ENCODE measurements at places on chromosomes 4 and X.
A peak's percentile ranks its signal among the peaks of the same experiment; 100 is the strongest.

- no peak for DNase-seq
Measured at GRCh38 chr4:25694466-25694865, 38.8 kb downstream of the SLC34A2 start.

DNA sequence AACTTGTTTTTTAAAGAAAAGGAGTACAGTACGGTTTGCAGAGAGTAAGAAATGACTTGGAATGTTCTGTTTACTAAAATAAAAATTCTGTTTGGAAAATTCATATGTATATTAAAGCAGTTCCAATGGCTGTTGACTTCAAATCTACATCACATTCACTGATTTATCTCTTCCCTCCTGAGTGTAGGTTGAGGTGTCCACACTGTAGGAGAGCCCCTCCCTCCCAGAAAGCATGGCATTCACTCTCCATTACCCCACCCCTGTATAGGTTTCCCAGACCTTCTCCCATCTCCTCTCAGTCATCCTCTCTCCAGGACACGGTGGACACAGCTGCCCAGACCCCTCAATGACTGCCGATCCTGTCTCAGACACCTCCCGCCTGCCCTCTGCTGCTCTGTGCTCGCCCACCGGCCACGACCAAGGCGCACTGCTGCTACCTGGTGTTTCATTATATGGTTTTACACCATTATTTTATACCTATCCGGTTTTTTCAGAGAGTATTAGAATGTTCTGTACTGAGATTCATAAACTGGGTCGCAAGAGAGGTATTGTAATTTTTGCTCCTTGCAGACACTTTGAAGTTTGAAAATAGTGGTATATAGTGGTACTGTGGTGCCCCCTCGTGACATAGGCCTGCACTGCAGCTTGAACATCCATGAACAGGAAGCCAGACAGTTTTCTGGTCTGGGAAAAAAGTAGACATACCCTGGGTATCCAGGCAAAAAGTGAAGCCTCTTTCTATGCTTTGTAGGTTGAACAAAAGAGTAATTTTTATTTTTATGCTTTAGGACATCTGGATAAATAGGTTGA is 38.8 kb upstream of the BEX4 start:
- peak; percentile 76 for DNase-seq

GRCh38 chr4:108107729-108108382 is 60.9 kb downstream of the LEF1 start:
- no peak for DNase-seq

DNA sequence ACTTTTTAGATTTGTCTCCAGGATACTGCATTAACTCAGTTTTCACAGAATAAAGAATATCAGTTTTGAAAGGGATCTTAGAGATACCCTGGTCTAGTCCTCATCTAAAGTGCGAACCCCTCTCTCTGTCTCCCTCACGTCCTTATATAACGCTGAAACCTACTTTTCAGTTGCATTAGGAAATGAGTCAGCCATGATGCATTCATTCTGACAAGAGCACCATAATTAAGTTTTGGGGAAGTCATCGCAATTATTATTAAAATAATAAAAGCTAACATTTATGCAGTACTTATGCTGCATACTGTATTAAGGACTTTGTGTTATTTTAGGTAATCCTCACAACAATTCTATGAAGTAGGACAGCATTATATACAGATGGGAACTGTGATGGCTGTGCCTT is 116.1 kb downstream of the REELD1 start:
- DNase-seq: no peak

GRCh38 chr4:155017426-155017825 is 191.0 kb upstream of the NPY2R start:
- no peak for DNase-seq

DNA sequence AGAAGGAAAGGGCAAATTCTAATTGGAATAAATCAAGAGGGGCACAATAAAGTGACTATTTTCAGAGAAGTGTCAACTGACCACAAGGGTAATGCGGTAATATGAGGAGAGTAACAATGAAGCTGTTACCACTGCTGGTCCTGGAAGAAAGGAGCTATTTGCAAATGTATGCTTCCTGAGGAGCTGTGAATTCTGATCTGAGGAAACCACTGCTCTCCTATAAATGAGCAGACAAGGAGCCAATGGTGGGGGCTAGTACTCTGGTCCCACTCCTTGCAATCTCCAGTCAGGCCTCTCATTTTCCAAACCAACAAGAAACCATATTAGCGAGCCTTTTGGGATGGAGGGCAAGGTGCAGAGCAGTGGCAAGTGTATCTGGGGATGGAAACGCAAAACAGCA is 770.2 kb downstream of the FSTL5 start:
- DNase-seq: no peak

DNA sequence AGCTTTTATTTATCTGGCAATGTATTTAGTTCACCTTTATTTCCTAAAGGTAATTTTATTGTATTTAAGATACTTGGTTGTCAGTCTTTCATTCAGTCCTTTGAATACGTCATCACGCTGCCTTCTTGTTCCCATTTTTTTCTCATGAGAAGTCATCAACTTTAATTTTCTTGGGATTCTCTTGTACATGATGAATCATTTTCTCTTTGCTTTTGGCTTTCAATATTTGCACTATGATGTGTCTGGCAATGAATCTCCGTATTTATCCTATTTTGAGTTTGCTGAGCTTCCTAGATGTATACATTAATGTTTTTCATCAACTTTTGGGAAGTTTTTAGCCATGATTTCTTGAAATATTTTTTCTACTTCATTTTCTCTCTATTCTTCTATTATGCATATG is 28.4 kb downstream of the CLDN2 start:
- no peak for DNase-seq

DNA sequence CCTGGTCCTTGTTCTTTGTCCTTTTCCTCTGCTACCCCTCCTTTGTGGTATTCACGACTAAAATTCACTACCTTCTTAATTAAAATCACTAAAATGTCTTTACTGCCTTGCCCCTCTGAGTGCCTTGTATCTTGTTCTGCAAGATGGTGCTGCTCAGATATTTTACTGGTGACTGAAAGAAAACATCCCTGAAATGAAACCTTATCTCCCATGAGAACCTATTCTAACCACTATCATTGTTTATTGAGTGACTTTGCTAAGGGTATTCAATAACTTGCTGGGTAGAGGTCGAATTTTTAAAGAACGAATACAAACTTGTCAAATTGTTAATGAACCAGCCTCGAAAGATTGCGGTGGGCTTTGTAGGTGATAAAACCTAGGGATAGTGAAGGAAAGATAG is 52.8 kb downstream of the SPRY1 start:
- DNase-seq: no peak

- no peak for DNase-seq
Measured at GRCh38 chr4:67899096-67899495, 15.3 kb upstream of the TMPRSS11D start.

DNA sequence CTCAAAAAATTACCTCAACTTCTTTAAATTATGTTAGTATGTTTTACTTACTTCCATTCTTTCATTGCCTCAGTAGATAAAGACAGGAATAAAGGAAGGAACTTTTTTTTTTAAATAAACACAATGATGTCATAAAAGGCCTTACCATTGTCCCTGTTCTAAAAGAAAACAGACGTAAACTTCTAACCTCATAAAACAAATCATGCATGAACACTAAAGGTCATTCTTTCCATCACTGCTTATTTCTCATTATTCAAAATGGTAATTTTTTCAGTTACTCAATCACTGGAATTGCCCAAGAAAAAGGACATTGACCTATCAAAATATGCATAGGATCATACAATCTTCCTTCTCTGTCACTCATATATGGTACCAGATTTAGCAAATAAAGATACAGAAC is 32.2 kb upstream of the ARMCX2 start:
- no peak for DNase-seq

DNA sequence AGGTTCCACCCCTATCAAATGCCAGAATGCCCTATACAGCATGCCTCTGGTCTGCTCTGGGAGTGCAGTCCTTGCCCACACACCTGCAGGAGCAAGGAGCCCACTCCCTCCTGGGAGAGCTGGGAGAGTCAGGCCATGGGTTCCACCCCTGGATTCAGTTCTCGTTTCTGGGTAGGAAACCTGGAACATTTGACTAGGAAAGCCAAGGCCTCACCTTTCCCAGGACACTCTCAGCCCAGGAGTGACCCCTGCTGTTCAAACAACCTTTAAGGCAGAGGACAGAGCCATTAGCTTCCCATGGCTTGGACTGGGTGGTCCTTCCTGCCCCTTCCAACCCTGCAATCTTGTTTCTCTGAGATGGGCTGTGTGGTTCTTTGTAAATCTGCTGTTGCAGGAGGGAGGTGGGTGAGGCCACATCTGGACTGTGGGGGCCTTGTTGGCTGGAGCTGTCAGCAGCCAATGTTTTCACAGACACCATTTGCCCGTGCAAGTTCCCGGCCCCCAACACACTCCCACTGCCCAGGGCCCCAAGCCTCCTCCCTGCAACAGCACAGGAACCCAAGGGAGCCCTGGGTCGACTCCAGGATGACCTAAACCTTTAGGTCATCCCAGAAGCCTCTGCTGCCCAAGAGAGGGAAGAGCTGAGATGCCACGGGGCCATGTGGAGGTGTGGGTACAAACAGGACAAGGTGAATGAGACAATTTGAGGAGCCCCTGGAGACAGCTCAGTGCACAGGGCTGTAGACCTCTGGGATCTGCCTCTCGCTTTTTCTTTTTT is 104.4 kb downstream of the PJA1 start:
- no peak for DNase-seq

DNA sequence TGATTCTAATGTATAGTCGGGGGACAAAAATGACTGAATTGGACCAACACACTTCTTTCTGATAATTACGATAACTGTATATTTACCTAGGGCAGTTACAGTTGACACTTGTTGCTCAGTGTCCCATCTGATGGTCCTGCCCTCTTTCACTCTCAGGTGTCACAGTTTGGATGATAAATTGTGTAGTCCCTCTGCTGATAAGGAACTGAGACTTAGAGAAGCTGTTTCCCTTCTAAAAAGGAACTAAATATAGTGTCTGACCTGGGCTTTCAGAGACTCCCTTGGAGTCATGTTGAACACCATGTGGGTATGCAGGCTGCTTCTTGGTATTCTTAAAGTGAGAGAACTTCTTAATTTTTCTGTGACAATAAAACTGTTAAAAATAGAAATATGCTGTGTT is 23.7 kb upstream of the PNPLA4 start:
- no peak for DNase-seq

DNA sequence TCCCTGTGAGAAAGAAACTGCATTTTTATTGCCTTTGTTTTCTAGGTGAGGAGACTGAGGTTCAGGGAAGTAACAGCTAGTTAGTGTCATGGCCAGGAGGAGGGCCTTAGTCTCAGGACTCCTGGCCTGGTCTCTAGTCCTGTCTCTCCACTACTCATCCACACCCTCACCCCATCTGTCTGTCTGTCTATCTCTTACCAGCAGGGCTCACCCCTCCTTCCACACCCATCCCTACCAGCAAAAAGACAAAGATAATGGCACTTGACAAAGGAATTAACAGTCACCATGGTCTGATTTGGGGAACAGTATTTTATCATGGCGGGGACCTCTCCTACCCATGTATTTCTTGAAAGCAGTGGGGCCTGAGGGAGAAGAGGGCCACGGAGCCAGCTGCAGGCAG is 125.8 kb downstream of the REPS2 start:
- DNase-seq: no peak

GRCh38 chr4:85028910-85029309 is 62.4 kb upstream of the WDFY3 start:
- no peak for DNase-seq

DNA sequence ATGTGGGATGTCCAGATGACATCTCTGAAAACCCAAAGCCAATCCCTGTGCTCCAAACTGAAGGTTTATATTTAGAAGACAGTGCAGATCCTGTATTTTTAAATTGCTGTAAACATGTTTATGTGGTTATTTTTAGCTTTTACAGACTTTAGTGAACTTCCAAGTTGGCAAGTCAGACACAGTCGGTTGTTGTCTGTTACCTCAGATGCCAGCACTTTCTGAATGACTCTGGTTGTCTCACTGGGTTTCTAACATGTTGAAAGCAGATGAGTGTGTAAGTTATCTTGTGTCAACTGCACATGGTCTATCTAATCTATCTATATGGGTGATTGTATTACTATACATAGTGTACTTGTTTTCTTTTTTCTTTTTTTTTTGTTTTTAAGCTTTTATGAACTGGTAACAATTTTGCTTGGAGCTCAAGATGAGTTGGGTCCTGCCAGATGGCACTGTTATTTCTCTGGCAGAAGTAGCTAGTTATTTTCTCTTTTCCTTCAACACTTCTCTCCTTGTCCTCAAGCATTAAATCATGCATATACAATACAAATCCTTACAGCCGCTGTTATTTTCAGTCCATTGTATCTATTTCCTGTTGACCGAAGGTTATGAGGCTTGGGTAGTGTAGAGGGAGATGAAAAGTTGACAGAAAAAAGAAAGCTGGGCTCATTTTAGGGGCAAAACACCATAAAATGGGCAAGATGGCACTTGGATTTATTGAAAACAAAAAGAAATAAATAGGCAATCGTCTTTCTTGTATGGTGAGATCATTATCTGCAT is 66.3 kb downstream of the GAB1 start:
- no peak for DNase-seq

- DNase-seq: no peak
Measured at GRCh38 chr4:38449506-38450174, 214.4 kb upstream of the KLF3 start.

DNA sequence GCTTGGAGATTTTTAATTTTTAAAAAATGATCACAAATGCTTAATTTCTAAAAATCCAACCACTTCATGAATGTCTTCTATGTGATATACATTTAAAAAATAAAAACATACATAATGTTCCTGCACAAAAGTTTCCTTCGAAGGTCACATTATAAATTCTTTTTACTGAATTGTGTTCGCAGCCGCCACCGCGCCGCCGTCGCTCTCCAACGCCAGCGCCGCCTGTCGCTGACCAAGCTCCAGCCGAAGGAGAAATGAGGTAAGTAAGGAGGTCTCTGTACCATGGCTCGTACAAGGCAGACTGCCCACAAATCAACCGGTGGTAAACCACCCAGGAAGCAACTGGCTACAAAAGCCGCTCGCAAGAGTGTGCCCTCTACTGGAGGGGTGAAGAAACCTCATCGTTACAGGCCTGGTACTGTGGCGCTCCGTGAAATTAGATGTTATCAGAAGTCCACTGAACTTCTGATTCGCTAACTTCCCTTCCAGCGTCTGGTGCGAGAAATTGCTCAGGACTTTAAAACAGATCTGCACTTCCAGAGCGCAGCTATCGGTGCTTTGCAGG is 48.8 kb upstream of the NEUROG2 start:
- no peak for DNase-seq

GRCh38 chr4:156378033-156378665 is 424.5 kb upstream of the CTSO start:
- no peak for DNase-seq

DNA sequence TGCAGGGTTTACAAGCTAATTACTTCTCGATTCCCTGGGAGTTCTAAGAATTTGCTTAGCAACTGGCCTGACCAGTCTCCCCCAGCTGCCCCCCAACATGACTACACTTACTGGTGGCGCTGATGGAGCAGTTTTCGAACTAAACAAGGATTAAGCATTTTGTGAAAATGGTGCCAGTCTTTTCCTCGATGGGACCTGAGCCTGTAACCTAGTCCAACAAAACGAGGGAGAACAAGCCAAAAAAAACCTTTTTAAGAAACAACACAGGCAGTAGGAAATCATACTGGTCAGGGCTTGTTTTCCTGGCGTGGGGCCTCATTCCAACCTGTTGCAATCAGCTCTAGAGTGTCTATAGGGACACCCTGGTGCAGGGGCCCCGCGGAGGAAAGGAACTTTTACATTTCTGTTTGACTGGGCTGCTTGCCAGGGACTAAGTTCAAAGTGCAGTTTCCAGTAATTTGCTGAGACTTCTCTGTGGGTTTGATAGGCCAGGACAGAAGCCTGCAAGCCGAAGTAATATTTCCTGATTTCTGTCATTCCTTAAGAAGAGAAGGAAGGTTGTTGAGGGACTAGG is 158.7 kb downstream of the SPRY1 start:
- DNase-seq: no peak

- no peak for DNase-seq
Measured at GRCh38 chrX:97401586-97402136, 518.0 kb downstream of the RPA4 start.

- no peak for DNase-seq
Measured at GRCh38 chr4:926538-926937, 5.6 kb downstream of the GAK start.

Measured in DMS79 treated with DMSO at 0.1 percent for 48 hours (cell line).